ENCODE measurements at places on chromosomes 3 and 15.

DNA sequence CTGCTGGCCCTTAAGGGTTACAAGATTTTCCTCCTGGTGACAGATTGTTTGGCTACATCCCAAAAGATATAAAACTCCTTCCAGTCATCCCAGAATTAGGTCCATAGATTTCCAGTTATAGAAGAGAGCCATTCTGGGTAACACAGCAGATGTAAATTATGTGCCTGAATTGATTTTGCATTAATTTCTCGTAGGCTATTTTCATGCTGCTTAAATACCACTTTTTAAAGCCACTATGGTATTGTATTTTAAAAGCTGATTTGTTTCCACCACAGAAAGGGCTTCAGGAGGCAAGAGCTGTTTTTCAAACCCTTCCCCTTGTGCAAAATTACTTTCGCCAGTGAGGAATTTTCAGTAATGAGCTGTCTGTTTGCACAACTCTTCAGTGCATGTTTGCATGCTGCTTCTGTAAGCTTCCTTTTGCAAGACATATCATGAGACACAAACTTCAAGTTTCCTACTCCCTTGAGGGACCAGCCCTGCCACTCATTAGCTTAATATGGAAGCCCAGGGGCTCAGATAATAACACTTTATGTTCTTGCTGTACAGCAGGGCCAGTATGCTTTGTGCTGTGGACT, 105.4 kb upstream of the TNIK start:
- DNase-seq = no peak

- DNase-seq = no peak
Measured at GRCh38 chr15:100900795-100901169, 18.4 kb upstream of the LRRK1 start.

DNA sequence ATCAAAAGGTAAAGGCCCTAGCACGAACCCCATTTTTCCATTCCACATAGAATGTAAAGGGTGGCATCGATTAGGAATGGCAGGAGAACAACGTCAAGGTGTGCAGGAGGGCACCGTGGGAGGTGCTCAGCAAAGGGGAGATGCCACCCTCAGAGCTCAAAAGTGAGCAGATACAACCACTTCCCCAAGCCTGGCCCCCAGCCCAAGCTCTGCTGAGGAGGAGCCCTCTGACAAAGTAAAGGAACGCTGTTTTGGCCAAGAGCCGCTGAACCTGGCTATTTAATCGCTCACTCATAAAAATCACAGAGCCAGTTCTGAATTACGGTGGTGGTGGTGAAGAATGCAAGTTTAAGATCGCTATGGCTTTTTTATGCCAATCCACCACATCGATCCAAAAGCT, 12.4 kb downstream of the GNB5 start:
- DNase-seq = no peak

GRCh38 chr3:11288786-11289637, 16.8 kb downstream of the ATG7 start:
- DNase-seq = no peak

DNA sequence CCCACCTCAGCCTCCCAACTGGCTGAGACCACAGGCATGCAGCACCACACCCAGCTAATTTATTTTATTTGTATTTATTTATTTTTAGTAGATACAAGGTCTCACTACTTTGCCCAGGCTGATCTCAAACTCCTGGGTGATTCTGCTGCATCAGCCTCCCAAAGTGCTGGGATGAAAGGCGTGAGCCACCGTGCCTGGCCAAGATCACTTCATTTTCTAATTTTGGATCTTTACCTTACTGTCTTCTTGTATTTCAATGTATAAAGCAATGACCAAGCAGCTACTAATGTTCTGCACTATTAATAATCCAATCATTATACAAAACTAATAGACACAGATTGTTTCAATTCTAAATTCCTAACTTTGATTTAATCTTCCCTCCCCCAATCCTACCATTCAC, 56.2 kb downstream of the LRRFIP2 start:
- DNase-seq = no peak

DNA sequence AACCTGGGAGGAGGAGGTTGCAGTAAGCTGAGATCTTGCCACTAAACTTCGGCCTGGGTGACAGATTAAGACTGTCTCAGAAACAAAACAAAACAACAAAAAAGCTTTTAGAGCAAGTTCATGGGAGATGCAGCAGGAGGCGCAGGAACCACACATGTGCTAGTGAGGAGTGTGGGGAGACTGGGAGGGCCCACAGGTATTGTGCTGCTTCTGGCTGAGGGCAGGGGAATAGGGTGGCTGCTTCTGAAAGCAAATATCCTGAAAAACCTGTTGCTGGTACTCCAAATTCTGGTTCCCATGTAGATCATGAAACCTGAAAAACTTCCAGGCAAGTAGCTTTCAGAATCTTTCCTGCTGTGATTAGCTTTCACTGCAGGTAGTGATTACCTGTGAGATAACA, 22.1 kb downstream of the TYRO3 start:
- no peak for DNase-seq

DNA sequence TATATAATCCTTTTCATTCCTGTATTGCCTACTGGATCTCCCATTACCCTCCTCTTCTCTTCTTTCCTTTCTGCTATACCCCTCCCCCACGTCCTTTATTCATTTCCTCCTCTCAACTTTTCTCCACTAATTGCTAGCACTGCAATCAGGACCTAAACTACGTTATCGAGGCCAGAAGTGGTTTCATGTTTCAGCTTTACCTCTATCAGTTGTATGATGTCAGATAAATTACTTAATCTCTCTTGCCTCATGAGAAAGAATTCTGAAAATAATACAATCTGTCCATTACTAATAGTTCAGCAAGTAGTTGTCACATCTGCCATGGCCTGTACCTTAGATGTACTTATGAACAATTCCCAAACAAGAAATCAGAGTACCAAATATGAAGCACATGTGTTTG, 10.6 kb downstream of the POPDC2 start:
- DNase-seq = no peak

DNA sequence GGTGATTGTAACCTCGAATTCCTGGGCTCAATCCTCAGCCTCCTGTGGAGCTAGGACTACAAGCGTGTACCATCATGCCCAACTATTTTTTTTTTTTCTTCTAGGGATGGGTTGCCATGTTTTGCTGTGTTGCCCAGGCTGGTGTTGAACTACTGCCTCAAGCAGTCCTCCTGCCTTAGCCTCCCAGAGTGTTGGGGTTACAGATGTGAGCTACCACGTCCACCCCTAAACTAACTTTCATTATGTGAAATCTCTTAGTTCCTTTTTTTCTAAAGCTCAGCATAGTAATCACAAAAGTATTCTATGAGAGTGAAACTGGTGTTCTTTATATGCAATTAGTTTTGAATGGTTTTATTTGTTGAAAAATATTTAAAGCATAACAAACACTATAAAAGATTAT, 92.1 kb downstream of the XRN1 start:
- DNase-seq = no peak

DNA sequence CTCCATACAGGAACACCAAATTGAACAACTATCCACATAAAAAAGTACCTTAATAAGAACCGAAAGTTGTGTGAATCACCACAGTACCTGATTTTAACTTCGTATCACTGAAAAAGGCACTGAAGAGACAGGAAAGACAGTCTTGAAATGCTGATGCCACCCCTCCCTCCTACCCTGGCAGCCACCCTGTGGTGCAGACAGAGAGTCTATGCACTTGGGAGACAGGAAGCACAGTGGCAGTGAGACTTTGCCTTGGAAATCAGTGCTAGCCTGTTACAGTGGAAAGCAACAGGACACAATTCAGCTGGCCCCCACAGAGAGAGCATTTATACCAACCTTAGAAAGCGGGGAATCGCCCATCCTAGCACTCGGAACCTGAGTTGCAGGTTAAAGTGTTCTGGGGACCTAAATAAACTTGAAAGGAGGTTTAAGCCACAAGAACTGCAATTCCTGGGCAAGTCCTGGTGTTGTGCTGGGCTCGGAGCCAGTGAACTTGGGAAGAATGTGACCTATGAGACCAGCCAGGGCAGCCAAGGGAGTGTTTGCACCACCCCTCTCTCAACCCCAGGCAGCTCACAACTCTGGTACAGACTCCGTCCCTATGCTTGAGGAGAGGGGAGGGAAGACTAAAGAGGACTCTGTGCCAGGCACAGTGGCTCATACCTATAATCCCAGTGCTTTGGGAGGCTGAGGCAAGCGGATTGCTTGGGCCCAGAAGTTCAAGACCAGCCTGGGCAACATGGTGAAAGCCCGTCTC, 240.1 kb downstream of the ISL2 start:
- DNase-seq = no peak

- no peak for DNase-seq
Measured at GRCh38 chr15:63372753-63373152, 8.9 kb downstream of the CA12 start.

DNA sequence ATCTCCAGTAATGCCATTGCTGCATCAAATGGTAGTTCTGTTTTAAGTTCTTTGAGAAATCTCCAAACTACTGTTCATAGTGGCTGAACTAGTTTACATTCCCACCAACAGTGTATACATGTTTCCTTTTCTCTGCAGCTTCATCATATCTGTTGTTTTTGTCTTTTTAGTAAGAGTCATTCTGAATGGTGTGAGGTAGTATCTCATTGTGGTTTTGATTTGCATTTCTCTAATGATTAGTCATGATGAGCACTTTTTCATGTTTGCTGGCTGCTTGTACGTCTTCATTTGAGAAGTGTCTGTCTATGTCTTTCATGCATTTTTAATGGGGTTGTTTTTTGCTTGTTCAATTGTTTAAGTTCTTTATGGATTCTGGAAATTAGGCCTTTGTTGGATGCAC, 10.2 kb upstream of the GCSAM start:
- no peak for DNase-seq

DNA sequence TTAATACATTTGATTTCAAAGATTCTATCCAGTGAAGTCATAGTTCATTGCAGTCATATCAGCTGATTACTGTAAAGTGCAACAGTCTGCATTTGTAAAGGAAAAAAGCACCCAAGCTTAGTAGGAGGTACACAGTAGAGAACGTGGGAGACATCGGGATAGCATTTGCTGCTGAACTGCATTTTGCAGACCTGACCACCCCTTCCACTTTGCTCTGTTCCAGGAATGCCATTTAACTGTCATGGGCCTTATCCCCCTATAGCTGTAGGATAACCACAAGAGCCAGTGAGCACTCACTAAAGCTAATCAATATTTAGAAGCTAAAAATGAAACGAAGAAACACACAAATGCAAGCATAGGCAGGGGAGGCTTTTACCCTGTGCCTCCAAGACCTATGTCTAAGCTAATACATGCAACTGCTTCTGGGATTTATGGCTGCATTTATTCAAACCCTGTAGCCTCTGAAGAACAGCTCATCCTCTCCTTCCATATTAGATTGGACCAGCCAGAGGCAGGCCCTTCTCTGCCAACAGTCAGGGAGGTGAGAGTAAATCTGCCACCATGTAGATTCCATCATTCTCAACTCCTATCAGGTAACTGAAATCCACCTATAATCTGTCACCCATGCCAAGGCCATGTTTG, 23.0 kb downstream of the TNIK start:
- no peak for DNase-seq

DNA sequence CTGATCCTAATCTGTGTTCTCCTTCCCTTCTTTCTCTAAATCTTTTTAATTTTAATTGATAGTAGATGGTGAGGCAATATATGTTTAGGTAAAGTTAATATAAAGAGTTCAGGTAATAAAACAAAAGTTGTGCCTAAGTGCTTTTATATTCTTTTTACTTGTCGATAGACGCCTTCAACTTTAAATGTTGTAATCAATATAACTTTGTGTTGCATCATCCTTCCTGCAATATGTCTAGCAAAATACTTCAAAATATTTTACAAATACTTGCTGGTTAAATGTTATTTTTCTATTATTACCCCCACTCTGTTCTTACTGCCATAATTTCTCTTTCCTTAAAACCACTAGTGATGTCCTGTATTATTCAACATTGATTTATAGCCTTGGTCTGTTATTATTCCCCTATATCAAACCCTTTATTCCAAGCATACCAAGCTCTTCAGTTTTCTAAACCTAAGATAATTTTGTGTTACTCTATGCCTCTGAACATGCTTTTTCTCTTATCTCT, 92.4 kb downstream of the NAALADL2 start:
- no peak for DNase-seq

DNA sequence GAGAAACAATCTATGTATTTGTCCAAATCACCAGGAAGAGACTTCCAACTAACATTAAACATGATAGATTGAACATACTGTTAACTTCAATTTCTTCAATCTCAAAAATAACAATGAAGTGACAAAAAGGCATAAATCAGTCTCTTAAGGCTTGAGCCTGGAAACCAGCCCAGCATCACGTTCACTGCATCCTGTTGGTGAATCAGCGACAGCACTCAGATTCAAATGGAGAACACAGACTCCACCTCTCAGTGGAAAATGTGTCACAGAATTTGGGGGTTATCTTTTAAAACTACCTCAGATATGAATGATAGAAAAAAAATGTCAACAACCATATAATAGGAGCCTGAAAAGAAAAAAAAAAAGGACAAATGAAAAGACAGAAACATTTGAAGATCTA, 212.0 kb downstream of the MINAR1 start:
- DNase-seq = no peak

- no peak for DNase-seq
Measured at GRCh38 chr3:51332156-51332555, 52.9 kb upstream of the MANF start.

Measured in nucleus accumbens (tissue), 56 donors.